Pulmonary artery endothelial cell (primary cell): ENCODE measurements at places on chromosomes 3 and 15. TPM values are rescaled to one million over a fixed set of nuclear protein-coding genes. Genes with fewer than 3 reads are reported as not detected.

GRCh38 chr3:156859578-156859977 lies 33.4 kb downstream of the LEKR1 start:
- no peak for DNase-seq

The TRIM71 gene
- not detected in 2 replicates for total RNA-seq

DNA sequence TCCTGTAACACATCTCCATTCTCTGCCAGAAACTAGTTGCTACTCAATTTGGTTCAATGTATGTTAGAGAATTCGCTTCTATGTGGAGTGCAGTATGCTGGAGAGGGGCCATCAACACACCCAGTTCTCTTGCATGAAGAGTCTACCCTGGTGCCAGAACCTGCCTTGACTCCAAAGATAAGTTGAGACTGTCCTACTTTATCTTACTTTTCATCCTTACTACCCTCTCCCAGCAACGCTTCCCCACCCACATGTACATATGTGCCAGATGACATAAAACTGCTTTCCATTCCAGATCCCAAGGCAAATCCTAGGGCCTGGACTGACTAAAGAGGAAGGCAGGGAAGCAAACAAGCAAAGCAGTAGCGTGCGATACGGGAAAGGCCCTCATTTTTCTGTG lies 442.6 kb upstream of the THRB start:
- no peak for DNase-seq

- no peak for DNase-seq
Observed at GRCh38 chr3:130516645-130517512, at the start of gene COL6A6. COL6A6 (plus strand) TSS chr3:130517177; CDS start chr3:130560365, 43,188 bp downstream.

DNA sequence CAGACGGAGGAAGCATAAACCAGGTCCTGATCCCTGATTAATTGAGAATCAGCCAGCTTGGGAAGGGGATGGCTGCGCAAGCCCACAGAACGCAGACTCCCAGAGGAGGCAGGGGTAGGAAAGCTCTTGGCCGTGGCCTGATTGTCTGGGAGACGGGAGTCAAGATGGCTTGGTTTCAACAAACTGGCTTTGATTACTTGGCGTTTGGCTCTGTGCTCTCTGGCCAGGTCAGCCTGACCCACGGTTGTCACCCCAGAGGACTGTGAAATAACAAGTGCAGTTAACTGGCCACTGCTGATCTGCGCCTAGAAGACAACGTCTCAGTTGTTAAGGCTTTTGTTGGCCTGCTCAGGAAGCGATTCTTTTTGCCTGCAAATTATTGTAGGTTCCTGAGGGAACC lies 387.0 kb upstream of the PROK2 start:
- no peak for DNase-seq

- DNase-seq = no peak
Observed at GRCh38 chr3:183577346-183577745, 21.8 kb upstream of the KLHL6 start.

- no peak for DNase-seq
Observed at GRCh38 chr3:78993375-78993774, 774.4 kb downstream of the ROBO1 start.

The CHDH gene
- 0.07 and 0.25 TPM in 2 replicates for total RNA-seq

DNA sequence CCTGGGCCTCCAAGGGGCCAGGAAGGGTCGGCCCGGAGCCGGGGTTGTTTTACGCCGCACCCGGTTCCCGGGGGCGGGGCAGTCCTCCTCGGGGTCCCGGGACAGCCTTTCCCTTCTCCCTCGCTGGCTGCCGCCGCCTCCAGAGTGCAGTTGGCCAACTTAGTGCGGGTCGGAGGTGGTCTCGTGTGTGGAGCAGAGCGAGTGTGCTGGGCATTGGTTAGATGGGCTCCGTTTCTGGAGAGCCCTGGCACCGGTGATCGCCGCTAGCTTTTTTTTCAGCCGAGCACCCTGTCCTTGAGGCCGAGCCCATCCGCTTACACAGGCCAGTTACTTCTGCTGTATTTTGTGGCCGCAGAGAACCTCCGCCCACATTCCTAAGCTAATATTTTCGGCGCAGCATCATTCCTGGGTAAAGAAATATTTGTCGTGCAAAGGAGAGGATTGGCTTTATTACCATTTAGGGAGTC lies 585 bp downstream of the KIF23 start:
- DNase-seq = peak; percentile 39

GRCh38 chr3:4656059-4656458 lies 162.9 kb downstream of the ITPR1 start:
- DNase-seq = peak; percentile 60

DNA sequence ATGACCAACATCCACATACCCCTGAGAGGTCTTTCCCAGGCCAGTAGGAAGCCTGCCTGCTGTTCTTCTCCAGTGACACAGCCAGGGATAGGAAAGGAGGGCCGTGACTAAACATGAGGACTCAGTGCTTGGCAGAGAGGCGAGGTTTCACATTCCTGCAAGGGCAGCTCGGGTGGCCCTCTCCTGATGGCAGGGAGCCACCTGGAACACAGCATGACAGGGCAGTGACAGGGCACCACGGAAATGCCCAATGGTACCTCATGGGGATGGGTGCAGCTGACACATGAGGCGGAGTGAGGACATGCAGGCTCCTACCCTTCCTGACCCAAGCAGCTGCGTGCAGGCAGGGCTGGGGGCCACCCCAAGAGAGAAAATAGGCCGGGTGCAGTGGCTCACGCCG lies 7.4 kb upstream of the TGM5 start:
- no peak for DNase-seq

The IL16 gene
- total RNA-seq = 0.04 and 0.20 TPM in 2 replicates

The MUC20 gene
- 0.20 TPM in 1 of 2 replicates, not detected in the other for total RNA-seq
